ENCODE measurements at places on chromosomes 1 and 21.

DNA sequence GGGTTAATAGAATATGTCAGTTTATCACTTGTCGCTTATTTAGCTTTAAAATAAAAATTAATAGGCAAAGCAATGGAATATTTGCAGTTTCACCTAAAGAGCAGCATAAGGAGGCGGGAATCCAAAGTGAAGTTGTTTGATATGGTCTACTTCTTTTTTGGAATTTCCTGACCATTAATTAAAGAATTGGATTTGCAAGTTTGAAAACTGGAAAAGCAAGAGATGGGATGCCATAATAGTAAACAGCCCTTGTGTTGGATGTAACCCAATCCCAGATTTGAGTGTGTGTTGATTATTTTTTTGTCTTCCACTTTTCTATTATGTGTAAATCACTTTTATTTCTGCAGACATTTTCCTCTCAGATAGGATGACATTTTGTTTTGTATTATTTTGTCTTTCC is 98.1 kb downstream of the TGFB2 start:
- DNase-seq: no peak

GRCh38 chr1:174913225-174913903 is 86.4 kb upstream of the CACYBP start:
- DNase-seq: no peak

- DNase-seq: no peak
These were observed 272.8 kb downstream of the TNR start for GRCh38 chr1:175470591-175470990.

GRCh38 chr1:81221564-81221963 is 579.2 kb upstream of the ADGRL2 start:
- no peak for DNase-seq

DNA sequence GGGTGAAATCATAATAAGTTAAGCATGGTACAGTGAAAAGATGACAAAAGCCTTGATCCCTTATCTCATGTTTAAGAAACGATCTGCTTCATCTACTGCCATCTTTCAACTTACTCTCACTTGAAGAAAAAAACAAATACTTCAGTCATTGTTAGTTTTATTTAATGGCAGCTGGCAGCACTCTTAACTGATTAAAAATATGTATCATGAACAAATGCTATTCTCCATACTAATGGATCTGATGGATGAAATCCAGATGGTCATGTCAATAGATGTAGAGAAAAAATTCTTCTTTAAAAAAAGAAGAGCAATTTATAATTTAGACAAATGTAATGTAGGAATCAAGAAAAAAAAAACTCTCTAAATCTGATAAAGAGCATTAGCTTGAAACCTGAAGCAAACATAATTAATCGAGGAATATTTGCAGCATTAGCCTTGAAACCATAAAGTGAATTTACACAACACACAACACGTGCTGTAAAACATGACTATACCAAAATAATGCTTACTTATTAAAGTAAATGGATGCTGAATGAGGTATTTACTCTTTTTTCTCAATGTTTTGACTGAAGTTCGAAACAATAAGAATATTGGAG is 579.0 kb upstream of the ADAMTS5 start:
- no peak for DNase-seq

DNA sequence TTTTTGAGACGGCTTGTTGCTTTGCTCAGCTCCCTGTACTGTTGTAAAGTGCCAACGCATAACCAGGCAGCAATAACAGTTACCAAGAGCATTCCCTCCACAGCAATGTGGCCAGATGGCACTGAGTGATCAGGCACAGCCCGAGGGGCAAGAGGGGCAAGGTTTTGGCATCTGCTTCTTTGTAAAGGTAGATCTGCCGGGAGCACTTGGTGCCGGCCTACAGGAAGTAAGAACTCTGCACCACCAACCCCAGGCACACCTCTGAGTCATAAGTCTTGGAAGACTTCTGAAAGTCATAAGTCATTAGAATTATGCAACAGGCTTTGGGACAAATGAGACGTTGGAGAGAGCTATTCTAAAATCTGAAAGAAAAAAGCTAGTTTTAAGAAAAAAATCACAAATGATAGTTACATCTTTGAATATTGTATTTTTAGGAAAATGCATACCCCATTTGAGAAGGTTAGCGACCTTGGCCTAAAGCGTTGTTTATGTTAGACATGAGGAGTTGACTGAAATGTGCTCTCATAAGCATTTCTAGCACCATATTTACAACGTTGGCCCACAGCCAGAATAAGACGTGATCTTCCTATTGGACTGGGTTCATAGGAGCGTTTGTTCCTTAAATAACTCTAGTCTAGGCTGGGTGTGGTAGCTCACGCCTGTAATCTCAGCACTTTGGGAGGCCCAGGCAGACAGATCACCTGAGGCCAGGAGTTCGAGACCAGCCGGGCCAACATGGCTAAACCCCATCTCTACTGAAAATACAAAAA is 37.7 kb upstream of the MAP10 start:
- DNase-seq: no peak

DNA sequence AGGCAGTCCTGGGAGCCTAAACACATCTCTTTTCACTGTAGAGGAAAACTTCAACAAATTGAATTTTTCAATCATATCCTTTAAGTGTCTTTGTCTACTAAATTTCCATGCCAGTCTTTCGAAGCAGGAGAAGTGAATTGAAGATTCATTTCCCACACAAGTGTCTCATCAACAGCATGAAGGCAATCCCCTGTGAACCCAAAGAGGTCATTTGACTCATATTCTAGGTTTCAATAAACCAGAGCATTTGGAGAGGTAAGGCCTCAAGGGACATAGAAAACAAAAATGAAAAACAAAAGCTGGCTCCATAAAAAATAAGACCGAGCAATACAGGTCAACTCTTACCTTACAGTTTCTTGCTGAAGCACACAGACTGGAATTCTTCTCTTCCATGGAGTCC is 94.1 kb upstream of the ATP1B1 start:
- DNase-seq: no peak

DNA sequence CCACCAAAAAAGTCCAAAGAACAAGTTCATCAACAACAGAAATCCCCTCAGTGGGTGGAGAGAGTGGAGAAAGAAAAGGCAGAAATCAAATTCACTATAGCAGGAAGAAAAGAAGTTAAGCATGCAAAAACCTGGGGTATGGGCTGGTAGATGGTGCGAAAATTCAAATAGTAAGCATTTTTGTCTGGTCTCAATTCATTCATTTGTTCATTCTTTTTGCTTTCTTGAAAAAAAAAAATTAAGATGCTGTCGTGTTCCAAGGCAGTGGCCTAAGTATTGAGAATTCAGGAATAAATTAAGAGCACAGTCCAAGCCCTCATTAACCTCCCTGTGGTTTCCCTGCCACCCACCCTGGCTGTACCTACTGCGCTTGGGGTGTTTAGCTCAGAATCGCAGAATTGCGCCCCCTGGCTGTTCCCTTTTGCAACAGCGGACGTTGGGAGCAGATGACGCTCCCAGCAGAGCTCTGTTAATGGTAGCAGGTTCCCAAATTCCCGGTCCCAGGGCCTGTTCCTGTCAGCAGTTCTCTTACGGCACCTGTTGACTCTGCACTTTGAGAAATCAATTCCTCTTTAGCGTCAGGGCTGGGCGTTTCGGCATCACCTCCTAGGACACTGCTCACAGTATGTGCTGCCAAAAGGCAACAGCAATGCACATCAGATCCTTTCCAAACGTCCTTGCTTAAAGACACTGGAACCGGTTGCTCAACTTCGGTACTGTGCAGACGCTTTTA is 34.0 kb upstream of the SSX2IP start:
- no peak for DNase-seq

GRCh38 chr1:96721053-96721415 is 550 bp upstream of the PTBP2 start:
- DNase-seq: no peak

- DNase-seq: no peak
These were observed 245.3 kb downstream of the SETD4 start for GRCh38 chr21:35814858-35815619.
